Activated CD8-positive, alpha-beta memory T cell treated with anti-CD3 and anti-CD28 coated beads for 24 hours (primary cell): ENCODE measurements at places on chromosomes 3 and 15.

- DNase-seq: no peak
Measured at GRCh38 chr3:174439331-174440252, 419.5 kb upstream of the NAALADL2 start.

GRCh38 chr3:77563012-77563411 lies 523.1 kb downstream of the ROBO2 start:
- no peak for DNase-seq

- DNase-seq: no peak
Measured at GRCh38 chr3:37918627-37919026, 56.9 kb downstream of the CTDSPL start.

DNA sequence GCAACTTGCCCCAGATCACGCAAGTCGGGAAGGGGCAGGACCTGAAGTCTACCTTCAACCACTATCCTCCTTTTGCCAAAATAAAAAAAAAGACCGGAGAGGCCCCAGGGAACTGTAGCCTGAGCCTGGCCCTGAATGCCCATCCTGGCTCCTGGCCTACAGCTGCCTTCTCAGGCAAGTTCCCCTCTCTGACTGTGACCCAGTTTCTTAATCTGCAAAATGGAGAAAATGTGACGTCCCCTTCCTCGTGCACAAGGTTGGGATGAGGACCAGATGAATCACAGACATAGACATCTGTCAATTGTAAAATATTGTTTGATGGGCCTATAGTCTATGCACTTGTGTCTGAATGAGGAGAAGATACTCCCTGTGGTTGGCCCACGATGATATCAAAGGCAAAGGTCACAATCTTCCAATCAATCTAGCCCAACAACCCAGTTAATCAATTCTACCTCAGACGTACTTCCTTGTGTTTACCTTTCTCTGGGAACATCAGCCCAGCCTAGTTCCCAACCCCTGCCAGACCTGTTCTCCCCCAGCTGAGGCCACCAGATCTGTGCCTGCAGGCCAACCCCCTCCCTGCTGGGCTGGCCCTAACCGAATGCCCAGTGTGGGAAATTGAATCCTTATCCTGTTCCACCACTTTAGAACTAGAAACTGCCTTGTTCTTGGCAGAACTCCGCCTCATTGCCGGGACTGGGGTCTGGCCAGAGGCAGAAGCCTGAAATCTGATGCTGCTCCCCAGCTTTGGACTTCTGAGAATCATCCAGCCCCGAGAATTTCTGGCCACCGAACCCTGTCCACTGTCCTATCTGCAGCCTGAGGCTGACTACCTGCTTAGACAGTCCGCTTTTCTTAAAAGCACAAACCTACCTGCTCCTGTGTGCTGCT lies 101.8 kb upstream of the LIPC start:
- DNase-seq: no peak

DNA sequence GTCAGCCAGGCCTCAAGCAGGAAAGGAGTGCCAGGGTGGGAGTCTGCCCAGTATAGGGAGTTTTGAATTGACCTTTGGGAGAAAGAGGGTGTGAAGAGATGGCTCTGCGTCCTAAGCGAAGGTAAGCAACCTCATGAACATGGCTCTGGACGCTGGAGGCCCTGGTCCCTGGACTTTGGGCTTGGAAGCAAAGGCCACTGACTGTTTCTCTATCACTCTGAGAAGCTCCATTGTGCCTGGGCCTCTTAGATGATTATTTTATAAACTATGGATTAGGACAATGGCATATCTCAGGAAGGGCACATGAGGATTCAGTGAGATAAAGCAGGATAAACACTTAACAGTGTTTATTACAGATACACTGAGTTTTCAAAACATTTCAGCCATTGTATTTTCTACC lies 59.0 kb downstream of the SUCLG2 start:
- no peak for DNase-seq

DNA sequence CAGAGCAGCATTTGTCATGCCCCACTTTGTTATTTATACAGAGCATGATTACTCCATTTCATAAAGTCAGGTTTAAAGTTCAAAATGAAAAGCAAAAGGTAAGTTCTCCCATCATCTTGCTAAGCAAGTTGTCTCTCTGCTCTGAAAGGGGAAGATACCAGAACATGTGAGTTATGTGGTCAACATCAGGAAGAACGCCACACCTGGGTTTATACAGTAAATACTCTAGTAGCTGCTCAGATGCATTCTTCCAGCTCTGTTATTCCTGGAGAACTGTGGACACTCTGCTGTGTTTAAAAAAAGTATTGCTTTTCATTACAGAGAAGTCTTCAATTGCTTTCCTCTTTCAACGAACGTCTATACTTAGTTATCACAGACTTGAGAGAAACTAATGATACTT lies 145.7 kb downstream of the PLCL2 start:
- no peak for DNase-seq

- DNase-seq: no peak
Measured at GRCh38 chr3:153911116-153911515, 210.1 kb upstream of the ARHGEF26 start.

DNA sequence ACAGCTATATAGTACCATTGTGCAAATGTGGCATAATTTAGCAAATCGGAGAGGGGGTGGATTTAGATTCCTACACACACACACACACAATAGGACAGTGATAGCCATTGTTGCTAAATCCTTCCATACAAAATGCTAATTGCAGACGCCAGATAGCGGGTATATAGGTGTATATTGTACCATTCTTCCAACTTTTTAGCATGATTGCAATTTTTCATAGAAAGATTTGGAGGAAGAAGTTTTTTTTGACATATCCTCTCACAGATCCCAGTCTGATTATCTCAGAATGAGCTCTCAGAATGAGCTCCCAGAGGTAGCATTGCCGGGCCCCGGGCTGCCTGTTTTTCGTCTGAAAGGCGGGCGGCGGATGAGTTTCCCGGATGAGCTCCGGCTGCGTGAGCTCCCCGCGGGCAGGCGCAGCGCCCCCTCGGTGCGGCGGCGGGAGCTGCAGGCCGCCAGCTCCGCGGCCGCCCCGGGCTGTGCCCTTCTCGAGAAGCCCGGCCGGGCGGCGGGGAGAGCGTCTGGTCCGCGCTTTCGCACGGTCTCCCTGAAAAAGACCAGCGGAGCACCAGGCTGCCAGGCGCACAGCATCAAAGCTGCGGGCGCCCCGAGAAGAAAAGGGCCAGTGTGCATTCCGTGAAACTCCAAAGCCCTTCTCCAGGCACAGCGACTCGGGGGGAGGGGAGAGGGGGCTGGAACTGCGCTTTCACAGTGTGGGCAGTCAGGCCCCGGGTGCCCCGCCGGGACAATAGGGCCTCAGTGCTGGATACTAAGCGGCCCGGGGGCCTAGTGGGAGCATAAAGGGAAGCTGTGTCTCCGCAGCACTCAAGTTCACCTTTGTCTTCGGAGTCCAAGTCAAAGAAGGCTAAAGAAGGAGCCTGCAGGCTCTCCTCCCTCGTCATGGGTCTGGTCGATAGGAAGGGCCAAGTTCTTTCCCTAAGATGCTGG lies 12.0 kb upstream of the SHC4 start:
- DNase-seq: peak; percentile 88

DNA sequence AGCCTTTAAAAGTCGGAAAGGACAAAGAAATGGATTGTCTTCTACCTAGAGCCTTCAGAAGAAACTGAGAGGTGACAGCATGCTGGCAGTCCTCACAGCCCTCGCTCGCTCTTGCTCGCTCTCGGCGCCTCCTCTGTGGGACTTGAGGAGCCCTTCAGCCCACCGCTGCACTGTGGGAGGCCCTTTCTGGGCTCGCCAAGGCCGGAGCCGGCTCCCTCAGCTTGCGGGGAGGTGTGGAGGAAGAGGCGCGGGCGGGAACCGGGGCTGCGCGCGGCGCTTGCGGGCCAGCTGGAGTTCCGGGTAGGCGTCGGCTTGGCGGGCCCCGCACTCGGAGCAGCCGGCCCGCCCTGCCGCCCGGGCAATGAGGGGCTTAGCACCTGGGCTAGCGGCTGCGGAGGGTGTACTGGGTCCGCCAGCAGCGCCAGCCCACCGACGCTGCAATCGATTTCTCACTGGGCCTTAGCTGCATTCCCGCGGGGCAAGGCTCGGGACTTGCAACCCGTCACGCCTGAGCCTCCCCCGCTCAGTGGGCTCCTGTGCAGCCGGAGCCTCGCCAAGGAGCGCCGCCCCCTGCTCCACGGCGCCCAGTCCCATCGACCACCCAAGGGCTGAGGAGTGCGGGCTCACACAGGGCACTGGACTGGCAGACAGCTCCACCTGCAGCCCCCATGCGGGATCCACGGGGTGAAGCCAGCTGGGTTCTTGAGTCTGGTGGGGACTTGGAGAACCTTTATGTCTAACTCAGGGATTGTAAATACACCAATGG lies 953.8 kb upstream of the GBE1 start:
- DNase-seq: no peak

GRCh38 chr3:194009019-194009418 lies 126.9 kb upstream of the HES1 start:
- DNase-seq: no peak

GRCh38 chr15:76337696-76338485 lies 1.3 kb downstream of the ISL2 start:
- DNase-seq: no peak

DNA sequence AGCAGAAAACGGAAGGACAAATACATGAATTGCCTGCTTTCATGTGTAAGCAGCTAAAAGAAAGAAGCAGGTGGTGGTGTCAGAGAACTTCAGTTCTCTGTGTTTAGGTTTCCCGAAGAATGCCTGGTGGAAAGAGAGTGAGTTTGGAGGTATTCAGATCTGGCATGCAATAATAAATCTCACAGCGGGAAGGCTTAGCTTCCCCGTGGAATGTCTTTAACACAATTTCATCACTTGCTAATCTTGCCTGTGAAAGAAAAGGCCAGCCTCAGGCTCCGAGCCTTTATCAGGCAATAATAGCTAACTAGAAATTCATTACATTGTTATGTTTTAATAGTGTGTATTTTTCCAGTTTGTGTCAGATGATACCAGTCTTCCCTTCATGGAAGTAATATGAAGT lies 220.3 kb downstream of the PDZRN3 start:
- DNase-seq: no peak

GRCh38 chr15:25532269-25533140 lies 93.7 kb upstream of the UBE3A start:
- DNase-seq: no peak

- DNase-seq: peak; percentile 75
Measured at GRCh38 chr3:53044711-53045517, 959 bp downstream of the SFMBT1 start.

GRCh38 chr15:25088261-25088790 lies 133.5 kb downstream of the SNRPN start:
- DNase-seq: peak; percentile 9

GRCh38 chr3:109155828-109156227 lies 19.3 kb downstream of the C3orf85 start:
- no peak for DNase-seq

DNA sequence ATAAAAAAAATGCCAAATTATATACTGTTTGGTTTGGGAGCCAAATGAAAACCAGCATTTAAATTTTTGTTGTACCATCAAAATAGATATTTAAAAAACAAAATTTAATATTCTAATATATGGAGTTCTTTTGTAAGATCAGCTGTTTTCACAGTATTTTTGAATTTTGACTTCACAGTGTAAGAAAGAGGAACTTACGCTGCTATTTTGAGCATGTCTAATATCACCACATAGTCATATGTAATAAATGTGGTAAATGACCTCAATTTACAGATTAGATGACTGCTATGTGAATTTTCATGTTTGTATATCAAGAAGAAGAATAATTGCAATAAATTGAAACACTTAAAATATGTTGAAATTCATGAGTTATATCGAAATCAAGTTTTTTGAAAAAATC lies 189.6 kb downstream of the ARRDC4 start:
- no peak for DNase-seq

DNA sequence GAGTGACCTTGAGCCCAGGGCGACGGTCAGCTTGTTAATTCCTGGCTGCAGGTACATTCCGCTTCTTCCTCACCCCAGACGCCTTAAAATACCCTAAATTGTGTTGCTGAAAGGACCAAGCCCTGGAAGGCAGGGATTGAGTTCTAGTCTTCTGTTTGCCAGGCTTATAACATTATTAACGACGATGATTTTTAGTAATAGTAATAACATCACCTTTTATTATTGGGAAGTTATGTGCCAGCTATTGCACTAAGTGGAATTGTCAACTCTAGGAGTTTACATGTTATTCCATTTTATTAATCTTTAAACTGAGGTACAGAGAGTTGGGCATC lies 409 bp downstream of the OXNAD1 start:
- DNase-seq: no peak

- DNase-seq: no peak
Measured at GRCh38 chr3:29412110-29412509, 131.2 kb downstream of the RBMS3 start.

GRCh38 chr15:69718436-69718835 lies 265.8 kb downstream of the RPLP1 start:
- no peak for DNase-seq

- DNase-seq: no peak
Measured at GRCh38 chr3:101104321-101104720, 111.1 kb upstream of the ABI3BP start.

DNA sequence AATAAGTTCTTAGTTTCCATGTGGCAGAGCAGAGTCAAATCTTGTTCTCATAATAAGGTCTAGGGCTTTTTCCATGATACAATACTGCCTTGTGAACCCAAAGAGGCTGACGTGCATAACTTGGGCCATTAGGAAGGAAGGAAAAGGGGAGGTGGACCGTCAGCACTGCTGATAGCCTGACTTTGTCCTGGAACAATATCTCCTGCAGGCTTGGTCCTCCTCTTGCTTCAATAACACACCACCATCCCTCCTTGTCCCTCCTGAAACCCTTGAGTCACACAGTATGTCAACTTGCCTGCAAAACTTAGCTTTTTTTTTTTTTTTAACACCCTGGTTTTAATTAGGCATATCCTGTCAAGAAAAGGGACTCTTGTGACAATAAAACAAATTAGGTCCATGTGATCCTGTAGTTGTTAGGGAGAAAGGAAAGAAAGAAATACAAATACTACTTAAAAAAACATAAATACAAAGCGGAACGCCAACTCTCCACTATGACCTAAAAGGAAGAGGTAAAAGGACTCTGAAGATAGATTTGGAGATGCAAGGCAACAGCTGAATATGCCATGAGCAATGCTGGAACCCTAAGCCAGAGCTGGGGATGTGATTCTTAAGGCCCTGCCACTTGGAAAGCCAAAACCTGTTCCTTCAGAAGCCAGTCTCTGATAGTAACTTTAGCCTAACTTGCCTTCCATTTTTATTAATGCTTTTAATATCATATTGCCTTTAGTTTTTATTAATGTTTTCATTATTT lies 67.0 kb downstream of the WWTR1 start:
- no peak for DNase-seq

DNA sequence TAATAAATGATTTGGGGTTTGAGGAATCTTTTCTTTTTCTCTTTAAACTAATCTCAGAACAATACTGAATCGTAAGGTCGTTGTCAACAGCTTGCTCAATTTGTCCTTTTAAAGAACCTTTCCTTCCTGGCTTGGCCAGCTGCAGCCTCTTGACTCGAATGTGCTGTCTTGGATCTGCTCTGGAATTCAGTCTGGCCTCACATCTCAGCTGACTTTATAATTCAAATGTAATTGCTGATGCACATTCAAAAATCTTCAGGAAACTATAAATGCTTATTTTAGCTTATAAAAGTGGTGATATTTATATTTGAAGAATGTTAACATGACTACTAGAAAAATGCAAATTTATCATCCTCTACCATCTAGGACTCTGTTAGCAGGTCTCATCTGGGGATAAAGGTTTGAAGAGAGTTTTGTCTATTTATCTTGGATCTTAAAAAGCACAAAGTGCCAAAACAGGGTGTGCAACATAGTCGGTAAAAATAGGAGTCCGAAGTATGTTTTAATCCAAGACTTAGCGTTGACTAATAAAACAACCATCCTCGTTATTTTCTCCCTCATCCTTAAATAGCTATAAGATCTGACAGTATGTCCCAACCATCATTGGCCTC lies 1035.2 kb downstream of the MCTP2 start:
- DNase-seq: no peak
